ENCODE measurements at places on chromosomes 7 and 10.

GRCh38 chr10:23630376-23630775, 191.5 kb downstream of the OTUD1 start:
- DNase-seq: no peak

DNA sequence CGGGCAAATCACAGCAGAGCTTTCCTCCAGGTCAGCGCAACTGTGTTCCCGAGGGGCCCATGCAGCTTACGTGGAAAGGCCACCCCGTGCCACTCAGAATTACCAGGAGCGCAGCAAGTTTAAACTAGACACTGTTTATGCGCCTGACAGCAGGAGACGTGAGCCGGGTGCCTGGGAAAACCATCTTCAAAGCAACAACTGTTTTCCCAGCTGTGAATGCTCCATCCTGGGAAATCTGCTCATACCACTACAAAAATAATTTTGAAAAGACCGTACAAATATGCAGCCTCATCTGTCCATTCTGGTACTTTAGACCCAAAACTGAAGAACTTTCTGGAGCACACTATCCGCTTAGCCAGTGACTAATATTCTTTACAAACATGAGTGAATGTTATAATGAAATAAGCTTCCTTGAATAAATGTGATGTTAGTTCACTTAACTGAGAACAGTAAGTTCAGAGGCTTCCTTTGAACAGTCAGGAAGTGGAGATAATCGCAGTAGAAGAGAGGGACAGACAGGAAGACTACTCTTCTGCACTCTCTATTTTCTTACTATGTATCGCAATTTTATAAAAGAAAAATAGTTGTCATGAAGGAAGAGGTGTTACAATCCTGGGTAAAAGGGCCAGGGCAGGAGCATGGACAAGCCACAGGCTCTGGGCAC, 16.7 kb downstream of the GPER1 start:
- peak; percentile 14 for DNase-seq

- no peak for DNase-seq
Observed at GRCh38 chr10:88065383-88066049, 202.1 kb downstream of the PTEN start.

DNA sequence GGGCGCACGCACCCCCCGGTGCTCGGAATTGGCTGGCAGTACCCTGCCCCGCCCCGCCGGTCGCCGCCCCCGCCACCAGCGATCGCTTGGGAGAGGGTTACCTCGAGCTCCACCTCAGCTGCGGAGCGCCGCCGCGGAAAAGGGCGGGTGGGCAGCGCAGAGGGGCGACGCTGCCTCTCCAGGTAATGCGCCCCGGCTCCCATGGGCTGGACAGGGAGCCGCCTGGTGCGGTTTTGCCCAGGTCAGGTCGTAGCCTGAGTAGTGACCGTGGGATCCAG, 1.3 kb downstream of the PFKFB3 start:
- DNase-seq: peak; percentile 39

DNA sequence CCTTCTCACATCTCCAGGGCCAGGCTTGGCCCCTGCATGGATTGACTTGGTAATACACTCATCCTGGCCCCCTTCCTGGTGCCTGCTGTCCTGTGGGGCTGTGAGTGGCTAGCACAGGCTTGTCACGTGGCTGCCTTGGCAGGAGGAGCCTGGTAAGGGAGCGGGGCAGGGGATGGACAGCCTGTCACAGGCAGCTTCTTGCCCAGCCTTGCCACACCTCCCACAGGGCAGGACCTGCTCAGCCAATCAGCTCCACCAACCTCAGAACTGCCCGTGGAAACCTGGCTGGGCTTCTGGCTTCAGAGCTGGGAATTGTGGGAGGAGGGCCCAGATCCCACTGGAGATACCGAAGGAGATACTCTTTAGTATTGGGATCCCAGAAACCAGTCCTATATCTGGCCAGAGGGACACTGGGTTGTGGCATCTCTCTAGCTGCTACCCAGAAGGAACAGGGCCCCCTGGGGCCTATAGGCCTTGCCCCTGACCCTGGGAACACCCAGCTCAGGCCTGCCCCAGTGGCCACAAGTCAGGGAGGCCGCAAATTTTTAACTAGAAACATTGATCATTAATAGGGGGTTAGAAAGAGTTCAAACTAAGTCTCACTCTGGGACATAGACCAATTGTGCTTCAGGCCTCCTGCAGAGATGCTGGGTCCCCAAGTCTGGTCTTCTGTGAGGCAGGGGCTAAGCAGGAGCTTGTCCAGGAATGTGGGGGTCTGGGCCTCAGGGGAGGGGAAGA, at the start of gene HOGA1:
HOGA1 (plus strand) TSS at position 330 of the 738 bp plus-strand sequence; CDS start at position 645, 315 bp downstream.
- DNase-seq: no peak

DNA sequence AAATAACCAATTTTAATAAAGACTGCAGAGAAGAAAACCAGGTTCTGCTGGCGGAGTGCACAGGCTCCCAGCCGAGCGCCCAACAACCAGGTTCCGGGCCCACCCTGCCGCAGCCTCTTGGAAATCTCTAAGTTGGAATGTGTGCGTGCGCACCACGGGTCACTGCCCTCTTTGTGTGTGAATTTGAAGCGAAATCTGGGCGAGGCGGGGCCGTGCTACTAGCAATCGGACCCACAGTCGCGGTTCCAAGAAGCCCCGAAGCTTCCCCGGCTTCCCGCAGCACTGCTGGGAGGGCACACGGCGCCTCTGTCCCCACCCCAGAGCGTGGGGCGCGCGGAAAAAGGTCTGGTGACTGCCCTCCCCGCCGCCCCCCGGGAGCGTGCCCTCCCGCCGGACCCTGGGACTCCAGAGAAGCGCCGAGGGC, 666 bp upstream of the MAP3K8 start:
- DNase-seq: no peak

GRCh38 chr7:73578342-73579128, at the start of gene TBL2:
TSS of gene TBL2 (minus strand) at chr7:73578579. CDS start at chr7:73578549, 30 bp downstream.
- peak; percentile 99 for DNase-seq

DNA sequence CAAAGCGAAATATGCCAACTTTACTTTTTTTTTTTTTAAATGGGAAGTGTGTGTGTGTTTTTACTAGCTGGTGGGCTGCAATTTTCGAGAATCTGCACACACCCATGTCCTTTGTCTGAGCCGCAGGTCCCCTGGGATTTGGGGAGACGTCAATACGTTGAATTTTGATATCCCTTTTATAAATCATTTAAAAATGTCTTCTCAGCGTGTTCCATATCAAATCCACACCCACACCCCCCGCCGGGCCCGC, 404 bp upstream of the FMC1 start:
- DNase-seq: no peak

DNA sequence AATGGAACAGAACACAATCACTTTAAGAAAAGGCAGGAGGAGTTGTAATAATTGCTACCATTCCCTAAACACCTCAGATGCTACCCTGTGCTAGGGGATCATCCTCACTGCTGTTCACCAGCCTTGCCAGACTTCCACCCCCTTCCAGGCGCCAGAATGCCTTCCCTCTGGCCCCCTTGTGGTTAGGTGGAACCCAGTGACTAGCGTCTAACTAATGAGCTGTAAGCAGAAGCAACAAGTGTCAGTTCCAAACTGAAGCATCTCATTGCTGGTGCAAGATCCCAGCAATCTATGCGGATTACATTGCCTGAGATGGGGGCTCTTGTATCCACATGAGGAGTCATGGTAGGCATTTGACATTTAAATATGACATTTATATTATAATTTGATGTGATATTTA, 86.6 kb downstream of the FRMD4A start:
- DNase-seq: no peak

- no peak for DNase-seq
Observed at GRCh38 chr10:23079700-23080099, 15.7 kb upstream of the MSRB2 start.

GRCh38 chr10:88174391-88174790, 311.0 kb downstream of the PTEN start:
- DNase-seq: no peak

DNA sequence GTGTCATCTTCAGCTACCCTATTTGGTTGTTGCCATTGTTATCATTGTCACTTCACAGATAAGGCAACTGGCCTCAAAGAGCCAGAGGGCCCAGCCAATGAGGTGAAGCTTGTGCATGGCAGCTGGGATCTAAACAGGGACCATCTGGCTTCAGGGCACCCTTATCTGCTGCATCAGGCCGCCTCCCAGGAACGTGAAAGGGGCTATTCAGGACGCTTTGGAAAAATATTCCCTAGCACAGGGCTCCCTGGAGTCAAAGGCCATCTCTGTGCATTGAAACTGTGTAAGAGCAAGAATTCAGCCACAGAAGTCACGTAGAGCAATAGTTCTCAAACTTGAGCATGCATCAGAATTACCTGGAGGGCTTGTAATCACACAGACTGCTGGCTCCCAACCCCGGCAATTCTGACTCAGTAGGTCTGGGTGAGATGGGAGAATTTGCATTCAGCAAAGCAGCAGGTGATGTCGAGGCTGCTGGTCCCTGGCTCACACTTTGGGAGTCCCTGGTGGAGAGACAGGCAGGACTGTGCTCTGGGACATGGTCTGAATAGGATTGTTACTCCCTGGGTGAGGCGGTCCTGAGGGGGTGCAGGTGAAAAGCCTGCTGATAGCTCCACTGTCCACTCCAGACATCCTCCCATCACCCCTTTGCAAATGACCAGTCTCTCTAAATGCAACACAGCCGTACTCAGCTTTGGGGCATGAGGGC, 21.5 kb upstream of the PLEKHA1 start:
- no peak for DNase-seq

DNA sequence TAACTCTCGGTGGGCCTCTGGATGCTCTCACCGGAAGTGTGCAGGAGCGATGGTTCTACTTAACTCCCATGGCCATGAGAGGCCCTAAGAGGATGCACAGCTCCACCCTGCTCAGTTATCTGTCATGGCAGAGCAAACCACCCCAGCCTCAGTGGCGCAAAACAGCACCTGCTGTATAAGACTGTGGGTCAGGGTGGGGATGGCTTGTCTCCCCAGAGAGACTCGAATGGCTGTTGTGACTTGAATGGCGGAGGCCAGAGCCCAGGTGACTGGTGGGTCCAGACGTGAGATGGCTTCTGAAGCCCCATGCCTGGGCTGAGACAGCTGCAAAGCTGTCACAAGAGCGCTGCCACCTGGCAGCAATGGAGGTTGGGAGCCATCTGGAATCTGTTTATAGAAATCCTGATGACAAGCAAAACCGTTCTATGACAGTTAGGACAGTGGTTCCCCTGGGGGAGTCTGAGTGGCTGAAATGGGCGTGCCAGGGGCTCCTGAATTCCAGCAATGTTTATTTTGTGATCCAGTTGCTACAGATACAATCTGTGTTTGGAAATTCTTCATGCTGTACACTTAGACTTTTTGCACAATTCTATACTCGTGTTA, 490.5 kb downstream of the TCERG1L start:
- no peak for DNase-seq

- no peak for DNase-seq
Observed at GRCh38 chr10:75462865-75463264, 31.4 kb downstream of the LRMDA start.

- no peak for DNase-seq
Observed at GRCh38 chr10:32970910-32971309, 12.9 kb upstream of the ITGB1 start.

- DNase-seq: no peak
Observed at GRCh38 chr7:27143023-27143949, at the start of gene HOXA5. TSS of gene HOXA5 (minus strand) at chr7:27143681. CDS start at chr7:27143607, 74 bp downstream.

DNA sequence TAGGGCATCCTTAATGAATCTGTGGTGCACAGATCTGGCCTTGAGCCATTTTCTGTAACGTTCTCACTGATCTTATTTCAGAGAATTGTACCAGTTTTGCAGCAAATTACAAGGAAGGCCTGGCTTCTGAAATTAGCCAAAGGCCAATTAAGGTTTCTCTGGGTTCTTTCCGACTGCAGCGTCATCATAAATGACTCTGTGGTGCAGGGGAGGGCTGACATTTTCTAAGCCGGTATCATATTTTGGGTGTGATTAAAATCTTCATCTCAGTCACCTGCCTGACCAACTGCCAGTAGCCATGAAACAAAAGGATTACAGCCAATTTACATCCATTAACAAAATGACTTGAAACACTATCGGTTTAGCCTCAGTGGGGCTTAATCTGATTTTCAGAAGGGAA, 363.7 kb downstream of the ADRA2A start:
- DNase-seq: no peak

- DNase-seq: no peak
Observed at GRCh38 chr7:25979605-25980004, 172.4 kb upstream of the NFE2L3 start.

DNA sequence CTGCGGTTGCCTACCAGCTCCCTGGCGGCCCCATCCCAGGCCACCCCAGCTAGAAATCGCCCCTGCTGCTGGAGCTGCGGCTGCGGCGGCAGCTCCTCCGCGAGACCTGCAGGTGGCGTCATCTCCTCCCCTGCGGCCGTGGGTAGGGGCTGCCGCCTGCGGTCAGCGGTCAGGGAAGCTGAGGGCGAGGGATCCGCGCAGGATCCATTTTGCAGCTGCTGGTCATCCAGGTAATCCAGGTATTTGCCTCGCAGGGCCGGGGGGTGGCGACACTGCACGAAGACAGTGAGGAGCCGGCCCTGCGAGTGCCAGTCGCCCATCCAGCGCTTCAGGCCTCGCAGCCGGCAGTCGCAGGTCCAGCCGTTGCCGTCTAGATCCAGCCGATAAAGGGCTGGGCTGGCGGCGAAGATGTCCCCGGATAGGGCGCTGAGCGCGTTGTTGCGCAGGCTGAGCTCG, 1.5 kb downstream of the TRIL start:
- no peak for DNase-seq

DNA sequence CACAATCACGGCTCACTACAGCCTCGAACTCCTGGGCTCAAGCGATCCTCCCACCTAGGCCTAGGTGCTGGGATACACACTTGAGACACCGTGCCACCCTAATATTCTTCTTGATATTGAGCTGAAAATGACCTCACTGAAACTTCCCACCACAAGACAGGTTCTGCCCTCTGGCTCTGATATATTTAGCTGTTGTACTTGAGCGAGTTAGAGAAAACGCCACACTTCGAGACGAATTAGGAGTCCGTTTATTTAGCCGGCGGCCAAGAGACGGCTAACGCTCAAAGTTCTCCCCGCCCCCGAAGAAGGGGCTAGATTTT, 17.9 kb downstream of the ZC3HAV1 start:
- DNase-seq: no peak

DNA sequence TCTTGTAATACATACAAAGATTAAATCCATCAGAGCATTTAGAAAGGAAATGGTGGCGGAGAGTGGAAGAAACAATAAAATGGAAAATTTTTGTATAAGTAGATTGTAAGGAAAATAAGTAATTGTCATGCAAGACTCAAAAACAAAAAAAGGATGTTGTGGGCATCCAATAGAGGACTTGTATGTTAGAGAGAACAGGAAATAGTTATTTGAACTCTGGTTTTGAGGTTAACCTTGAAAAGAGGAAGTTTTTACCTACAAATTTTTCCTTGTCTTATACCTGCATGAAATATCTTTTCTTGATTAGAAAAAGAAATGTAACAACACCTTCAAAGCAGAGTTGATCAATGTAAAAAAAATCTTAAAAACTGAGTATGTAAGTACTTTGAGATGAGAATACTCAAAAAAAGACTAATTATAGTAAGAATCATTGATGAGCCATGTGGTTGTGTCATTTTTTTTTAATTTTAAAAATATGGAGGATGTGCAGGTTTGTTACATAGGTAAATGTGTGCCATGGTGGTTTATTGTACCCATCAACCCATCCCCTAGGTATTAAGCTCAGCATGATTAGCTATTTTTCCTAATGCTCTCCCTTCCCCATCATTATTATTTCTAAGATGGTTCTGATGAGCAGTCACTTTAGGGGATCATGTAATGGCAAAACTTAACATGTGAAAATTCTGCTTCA, 11.9 kb downstream of the TMEM106B start:
- no peak for DNase-seq
